ENCODE measurements at places on chromosomes 3 and 15.

DNA sequence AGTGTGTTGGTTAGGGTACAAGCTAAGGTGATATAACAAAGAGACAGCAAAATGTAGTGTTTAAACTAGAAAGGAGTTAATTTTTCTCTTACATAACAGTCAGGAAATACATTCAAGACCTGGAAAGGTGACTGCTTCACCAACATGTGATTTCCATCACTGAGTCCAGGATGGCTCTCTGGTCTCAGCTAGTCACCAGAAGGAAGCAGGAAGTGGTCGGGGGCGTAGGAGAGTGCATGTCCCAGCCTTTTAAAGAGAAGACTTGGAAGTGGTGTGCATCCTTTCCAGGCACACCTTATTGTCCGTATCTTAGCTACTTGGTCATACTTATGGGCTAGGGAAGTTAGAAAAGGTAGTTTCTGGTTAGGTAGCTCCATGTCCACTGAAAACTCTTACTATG lies 11.1 kb upstream of the UBE2Q2 start:
- DNase-seq = no peak

- no peak for DNase-seq
Measured at GRCh38 chr3:46667061-46667621, 26.3 kb downstream of the ALS2CL start.

- DNase-seq = no peak
Measured at GRCh38 chr3:175911937-175912336, 1052.8 kb downstream of the NAALADL2 start.

- DNase-seq = no peak
Measured at GRCh38 chr3:195129072-195129643, 141.8 kb downstream of the XXYLT1 start.
